ENCODE measurements at places on chromosomes 7 and 10.

DNA sequence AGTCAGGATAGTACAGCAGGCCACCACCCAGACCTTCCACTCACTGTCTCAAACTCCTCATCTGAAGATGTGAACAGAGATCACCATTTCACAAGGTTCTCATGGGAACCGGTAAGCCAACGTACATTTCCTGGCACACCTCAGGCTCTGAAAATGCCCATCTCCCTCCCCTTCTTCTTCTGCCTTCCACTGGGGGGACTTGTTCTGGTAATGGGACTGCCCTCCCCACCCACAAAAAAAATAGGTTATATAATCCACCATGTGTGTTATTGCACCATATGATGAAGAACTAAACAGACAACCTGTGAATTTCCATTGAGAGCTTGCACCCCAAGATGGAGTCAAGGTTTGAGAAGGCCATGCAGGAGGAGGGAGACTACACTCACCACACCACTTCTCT is 42.1 kb upstream of the IKZF1 start:
- ATAC-seq, result no peak
- H3K27me3 ChIP-seq, result no peaks in the 10 kb centered on the region
- peak overlapping the region; percentile 93 for H3K27ac ChIP-seq
- H3K36me3 ChIP-seq, result no peaks in the 10 kb centered on the region
- no peak overlapping the region for H3K4me3 ChIP-seq
- H3K4me1 ChIP-seq, result peaks cover 70% of the 10 kb centered on the region

DNA sequence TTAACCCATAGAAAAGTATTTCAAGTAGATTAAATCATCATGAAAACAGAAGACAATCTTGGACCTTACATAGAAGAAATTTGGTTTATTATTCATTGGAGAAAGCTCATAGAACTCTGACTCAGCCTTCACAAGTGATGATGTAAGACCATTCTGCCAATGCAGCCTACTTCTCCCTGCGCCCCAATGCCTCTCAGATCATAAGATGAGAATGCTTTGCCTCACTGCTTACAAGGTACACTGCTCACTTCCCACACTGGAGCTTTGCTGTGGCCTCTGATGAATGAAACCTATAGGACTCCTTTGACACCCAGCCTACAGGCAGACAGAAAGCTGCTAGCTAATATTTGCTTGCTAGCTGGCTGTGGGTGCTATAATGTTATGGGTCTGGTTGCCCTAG is 569.4 kb upstream of the STEAP1 start:
- H3K4me3 ChIP-seq, result no peak overlapping the region
- no peak for ATAC-seq
- no peaks in the 10 kb centered on the region for H3K4me1 ChIP-seq
- H3K36me3 ChIP-seq, result no peaks in the 10 kb centered on the region
- no peaks in the 10 kb centered on the region for H3K27me3 ChIP-seq
- H3K27ac ChIP-seq, result no peak overlapping the region

GRCh38 chr10:132677473-132678227 is 108.3 kb downstream of the NKX6-2 start:
- no peak overlapping the region for H3K4me3 ChIP-seq
- ATAC-seq, result no peak
- H3K4me1 ChIP-seq, result peaks cover 24% of the 10 kb centered on the region
- peaks cover 42% of the 10 kb centered on the region for H3K36me3 ChIP-seq
- H3K27me3 ChIP-seq, result no peaks in the 10 kb centered on the region
- no peak overlapping the region for H3K27ac ChIP-seq

- H3K27me3 ChIP-seq, result no peaks in the 10 kb centered on the region
- no peaks in the 10 kb centered on the region for H3K4me1 ChIP-seq
- H3K36me3 ChIP-seq, result no peaks in the 10 kb centered on the region
- H3K4me3 ChIP-seq, result no peak overlapping the region
Observed at GRCh38 chr10:131187274-131187673, 124.2 kb downstream of the TCERG1L start.

DNA sequence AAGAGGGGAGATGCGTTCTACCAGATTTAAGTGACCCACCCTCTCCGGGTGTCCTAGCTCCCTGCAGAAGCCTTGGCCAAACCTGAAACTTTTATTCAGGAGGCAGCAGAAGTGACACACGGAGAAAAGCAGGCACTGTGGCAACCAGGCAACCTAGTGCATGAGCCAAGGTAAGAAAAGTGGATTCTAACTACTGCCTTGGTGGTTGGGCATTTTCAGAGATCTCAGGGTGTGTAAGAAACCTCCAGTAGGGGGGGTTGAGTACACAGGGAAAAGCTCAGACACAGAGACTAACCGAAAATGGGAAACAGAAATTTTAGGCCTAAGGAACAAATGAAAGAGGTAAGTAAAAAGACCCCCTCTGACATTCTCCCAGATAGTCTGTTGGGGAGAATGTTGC is 645.7 kb downstream of the ANKRD7 start:
- H3K4me1 ChIP-seq, result no peaks in the 10 kb centered on the region
- H3K27ac ChIP-seq, result no peak overlapping the region
- no peaks in the 10 kb centered on the region for H3K36me3 ChIP-seq
- no peaks in the 10 kb centered on the region for H3K27me3 ChIP-seq
- no peak overlapping the region for H3K4me3 ChIP-seq

- no peak overlapping the region for H3K4me3 ChIP-seq
- H3K27me3 ChIP-seq, result no peaks in the 10 kb centered on the region
- no peak overlapping the region for H3K27ac ChIP-seq
- peaks cover 42% of the 10 kb centered on the region for H3K4me1 ChIP-seq
Observed at GRCh38 chr7:139900326-139900725, 71.3 kb downstream of the TBXAS1 start.

Data from stimulated activated memory B cell treated with anti-CD40 and anti-IgM and Interleukin-4, amounts not matched to agents 10 μg/mL and 1 μg/mL and 100 μg/mL, for 72 hours (primary cell).